ENCODE measurements at places on chromosomes 6 and 20.

DNA sequence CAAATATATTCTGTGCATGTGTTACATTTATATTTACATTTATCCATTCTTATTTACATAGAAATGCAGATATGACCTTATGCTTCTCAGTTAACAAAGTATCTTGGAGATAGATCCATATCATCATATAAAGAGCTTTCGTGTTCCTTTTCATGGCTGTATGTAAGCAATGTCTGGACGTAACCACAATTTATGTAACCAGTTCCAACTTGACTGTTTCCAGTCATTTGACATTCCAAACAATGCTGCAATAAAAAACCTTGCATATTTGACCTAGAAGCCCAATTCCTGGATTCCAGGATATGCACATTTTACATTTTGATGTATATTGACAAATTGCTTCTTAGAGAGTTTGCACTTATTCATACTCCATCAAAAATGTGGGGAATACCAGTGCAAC, 113.7 kb upstream of the F13A1 start:
- no peak overlapping the region for H3K27ac ChIP-seq
- no peak overlapping the region for H3K4me3 ChIP-seq
- no peaks in the 10 kb centered on the region for H3K27me3 ChIP-seq
- no peak for DNase-seq
- no peaks in the 10 kb centered on the region for H3K36me3 ChIP-seq
- no peaks in the 10 kb centered on the region for H3K4me1 ChIP-seq

DNA sequence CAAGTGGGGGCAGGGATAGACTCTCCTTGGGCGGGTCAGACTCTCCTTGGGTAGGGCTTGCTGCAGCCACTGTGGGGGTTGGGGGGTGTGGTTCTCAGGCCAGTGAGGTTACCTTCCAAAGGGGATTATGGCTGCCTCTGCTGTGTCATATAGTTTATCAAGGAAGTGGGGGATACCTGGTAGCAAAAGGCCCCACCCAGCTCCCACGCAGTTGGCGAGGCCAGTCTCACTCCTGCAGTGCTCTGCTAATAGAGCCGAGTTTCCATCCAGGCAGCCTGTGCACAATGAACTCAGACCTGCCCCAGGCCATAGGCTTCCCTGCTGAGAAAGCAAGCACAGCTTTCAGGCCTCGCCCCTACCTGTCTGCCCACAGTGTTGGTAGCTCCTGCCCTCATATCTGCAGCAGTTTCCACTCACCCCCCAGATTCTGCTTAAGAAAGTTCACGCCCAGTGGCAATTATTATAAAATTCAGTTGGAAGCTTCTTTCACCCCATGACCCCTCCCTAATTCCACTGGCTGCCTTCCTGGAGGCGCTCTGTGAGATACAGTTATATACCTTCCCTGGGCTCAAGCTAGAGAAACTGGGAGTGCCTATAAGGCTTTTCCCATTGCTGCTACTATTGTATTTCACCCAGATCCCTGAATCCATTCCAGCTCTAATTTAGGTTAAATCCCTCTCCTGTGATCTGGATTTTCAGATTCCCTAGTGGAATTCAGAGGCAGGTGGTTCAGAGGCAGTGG, 56.1 kb downstream of the HDDC2 start:
- no peak for DNase-seq
- H3K36me3 ChIP-seq = no peaks in the 10 kb centered on the region
- H3K4me3 ChIP-seq = no peak overlapping the region
- no peak overlapping the region for H3K27ac ChIP-seq
- peaks cover 3% of the 10 kb centered on the region for H3K4me1 ChIP-seq
- H3K27me3 ChIP-seq = no peaks in the 10 kb centered on the region

- no peak overlapping the region for H3K27ac ChIP-seq
- DNase-seq = peak; percentile 40
- H3K4me3 ChIP-seq = no peak overlapping the region
- no peaks in the 10 kb centered on the region for H3K36me3 ChIP-seq
- peaks cover 8% of the 10 kb centered on the region for H3K4me1 ChIP-seq
Observed at GRCh38 chr6:17429383-17430061, 36.1 kb downstream of the CAP2 start.

DNA sequence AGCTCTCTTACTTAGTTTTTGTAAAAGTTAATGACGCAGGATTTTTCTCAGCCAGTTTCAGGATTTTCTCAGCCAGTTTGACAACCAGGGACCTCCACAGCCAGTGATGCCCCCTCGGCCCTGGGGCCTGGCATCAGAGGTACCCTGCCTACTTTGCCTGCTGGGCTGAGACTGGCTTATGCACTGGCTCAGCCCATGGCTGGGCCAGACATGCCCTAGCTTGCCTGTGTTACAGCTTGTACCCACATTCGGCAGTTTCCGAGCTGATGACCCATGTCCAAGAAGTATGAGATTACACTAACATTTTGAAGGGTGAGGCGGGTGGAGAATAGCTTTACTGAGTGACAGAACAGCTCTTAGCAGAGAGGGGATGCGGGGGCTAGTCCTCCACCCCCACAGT, 406.1 kb upstream of the HSF2 start:
- H3K4me3 ChIP-seq = no peak overlapping the region
- DNase-seq = no peak
- no peaks in the 10 kb centered on the region for H3K36me3 ChIP-seq

- no peaks in the 10 kb centered on the region for H3K36me3 ChIP-seq
- peak; percentile 62 for DNase-seq
- peak overlapping the region; percentile 97 for H3K27ac ChIP-seq
- H3K4me3 ChIP-seq = peak overlapping the region; percentile 63
- no peaks in the 10 kb centered on the region for H3K27me3 ChIP-seq
- H3K4me1 ChIP-seq = peaks cover 20% of the 10 kb centered on the region
Observed at GRCh38 chr20:25058847-25059810, 1.2 kb upstream of the ACSS1 start.

GRCh38 chr6:109690373-109690736, 647 bp downstream of the AK9 start:
- H3K36me3 ChIP-seq = no peaks in the 10 kb centered on the region
- peak; percentile 57 for DNase-seq
- H3K27me3 ChIP-seq = no peaks in the 10 kb centered on the region
- peak overlapping the region; percentile 87 for H3K4me3 ChIP-seq
- H3K4me1 ChIP-seq = no peaks in the 10 kb centered on the region

DNA sequence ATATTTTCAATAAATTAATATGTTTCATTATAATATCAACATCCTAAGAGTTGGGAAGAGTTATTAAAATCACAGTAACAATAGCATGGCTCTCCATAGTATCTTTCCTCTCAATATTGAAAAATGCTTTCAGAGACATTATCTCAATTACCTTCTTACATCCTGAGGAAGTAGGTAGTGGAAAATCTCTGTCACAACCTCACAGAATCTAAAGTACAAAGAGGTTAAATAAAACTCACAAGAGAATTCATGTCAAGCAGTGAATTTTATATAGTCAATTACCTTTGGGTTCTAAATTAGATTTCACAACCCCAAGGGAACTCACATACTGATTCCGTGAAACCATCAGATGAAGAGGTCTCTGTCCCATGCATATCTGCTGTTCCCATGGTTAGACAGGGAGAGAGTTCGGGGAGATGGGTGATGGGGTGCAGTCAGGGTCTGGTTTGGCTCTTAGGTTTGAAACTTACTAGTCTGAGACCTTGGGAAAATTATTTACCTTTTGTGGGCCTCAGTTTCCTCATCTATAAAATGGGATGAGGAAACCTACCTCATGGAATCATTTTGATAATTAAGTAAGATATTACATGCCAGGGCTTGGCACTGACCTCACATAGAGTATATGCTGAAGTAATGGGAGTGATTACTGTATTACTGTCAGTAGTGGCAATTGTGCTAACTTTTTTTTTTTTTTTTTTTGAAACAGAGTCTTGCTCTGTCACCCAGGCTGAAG, 74.0 kb upstream of the SNX9 start:
- H3K27ac ChIP-seq = no peak overlapping the region
- no peak overlapping the region for H3K4me3 ChIP-seq
- no peaks in the 10 kb centered on the region for H3K36me3 ChIP-seq
- no peaks in the 10 kb centered on the region for H3K27me3 ChIP-seq
- H3K4me1 ChIP-seq = peaks cover 7% of the 10 kb centered on the region

GRCh38 chr6:151313066-151313491, 73.3 kb downstream of the AKAP12 start:
- H3K4me1 ChIP-seq = peaks cover 8% of the 10 kb centered on the region
- no peak overlapping the region for H3K27ac ChIP-seq
- no peak for DNase-seq
- H3K36me3 ChIP-seq = no peaks in the 10 kb centered on the region

DNA sequence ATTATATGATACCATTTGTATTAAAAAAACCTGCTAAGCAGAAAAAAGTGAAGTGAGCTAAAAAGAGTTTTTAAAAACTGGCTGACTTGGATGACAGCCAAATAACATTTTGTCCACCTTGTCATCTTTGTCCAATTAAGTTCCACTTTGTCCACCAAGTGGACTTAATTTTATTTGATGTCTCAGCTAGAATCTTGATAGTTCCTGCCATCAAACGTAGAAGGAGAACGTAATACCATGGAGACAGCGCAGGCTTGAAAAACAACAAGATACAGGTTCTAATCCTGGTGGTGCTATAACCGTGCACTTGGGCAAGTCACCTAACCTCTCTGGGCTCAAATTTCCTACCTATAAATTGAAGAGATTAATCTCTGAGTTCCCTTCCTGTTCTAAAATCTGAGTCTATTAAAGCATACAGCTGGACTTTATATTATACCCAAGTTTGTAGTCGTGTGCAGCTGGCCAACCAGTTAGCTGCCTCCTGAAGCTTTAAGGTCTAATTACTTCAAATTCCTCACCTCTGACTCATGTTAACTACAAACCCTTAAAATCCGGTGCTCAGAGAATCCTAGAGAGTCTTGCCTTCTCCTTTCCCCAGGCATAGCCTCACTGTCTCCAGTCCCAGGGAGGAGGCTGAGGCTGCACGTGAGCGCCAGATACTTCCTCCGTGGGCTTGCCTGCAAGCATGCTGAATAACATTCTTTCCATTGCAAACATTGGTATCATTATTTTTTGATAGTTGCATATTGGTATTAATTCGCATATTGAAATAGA, 16.8 kb downstream of the TMEM244 start:
- H3K4me3 ChIP-seq = no peak overlapping the region
- H3K27me3 ChIP-seq = no peaks in the 10 kb centered on the region
- H3K36me3 ChIP-seq = no peaks in the 10 kb centered on the region
- no peak for DNase-seq

DNA sequence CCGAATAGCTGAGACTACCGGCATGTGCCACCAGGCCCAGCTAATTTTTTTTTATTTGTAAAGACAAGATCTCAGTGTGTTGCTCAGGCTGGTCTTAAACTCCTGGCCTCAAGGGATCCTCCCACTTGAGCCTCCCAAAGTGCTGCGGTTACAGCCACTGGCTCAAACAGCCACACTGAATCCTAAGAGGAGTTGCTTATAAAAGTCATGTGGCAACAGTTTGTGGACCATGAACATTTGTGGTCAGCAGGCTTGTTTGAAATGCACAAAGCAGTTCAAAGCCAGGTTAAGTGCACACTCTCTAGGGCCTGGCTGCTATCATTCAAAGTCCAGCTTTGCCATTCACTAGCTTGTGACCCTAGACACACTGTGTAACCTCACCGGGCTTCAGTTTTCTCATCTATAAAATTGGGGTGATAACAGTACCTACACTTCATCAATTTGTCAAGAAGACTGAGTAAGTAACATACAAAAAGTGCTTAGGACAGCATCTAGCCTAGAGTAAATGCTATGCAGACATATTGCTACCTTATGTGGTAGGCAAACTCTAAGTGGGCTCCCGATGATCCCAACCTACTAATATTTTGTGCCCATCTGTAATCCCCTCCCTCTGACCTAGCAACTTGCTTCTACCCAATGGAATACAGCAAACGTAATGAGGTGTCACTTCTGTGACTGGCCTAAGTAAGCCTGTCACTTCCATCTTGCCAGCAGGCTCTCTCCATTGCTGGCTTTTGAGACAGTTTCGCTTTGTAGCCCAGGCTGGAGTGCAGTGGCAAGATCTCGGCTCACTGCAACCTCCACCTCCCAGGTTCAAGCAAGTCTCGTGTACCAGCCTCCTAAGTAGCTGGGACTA, 122.9 kb downstream of the ZMYND8 start:
- H3K4me1 ChIP-seq = no peaks in the 10 kb centered on the region
- H3K27ac ChIP-seq = no peak overlapping the region
- H3K36me3 ChIP-seq = peaks cover 39% of the 10 kb centered on the region
- no peaks in the 10 kb centered on the region for H3K27me3 ChIP-seq

DNA sequence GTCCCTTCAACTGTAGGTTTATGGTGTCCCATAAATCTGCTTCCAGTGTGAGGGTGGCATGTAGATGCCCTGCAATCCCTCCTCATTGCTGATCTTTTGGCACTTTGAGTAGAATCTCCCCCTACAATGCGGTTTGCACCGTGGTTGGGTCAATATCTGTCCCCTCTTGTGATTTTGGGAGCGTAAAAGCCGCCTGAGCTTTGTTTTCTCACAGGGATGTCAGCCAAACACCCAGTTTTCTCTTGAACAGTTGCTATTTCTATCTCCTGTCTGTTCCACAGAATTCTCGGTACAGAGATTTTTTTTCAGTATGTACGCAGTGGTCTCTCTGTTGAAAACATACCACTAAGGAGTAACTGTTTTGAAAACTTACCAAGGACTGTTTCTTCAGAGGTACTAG, 21.8 kb downstream of the CDS2 start:
- no peak overlapping the region for H3K27ac ChIP-seq
- no peaks in the 10 kb centered on the region for H3K27me3 ChIP-seq
- H3K4me3 ChIP-seq = no peak overlapping the region
- no peak for DNase-seq

- H3K27ac ChIP-seq = peak within 1 kb of the TSS; percentile 77
- H3K4me1 ChIP-seq = no peaks in the 10 kb centered on the region
- H3K36me3 ChIP-seq = no peaks in the 10 kb centered on the region
- DNase-seq = no peak
- peak within 1 kb of the TSS; percentile 58 for H3K4me3 ChIP-seq
Observed at GRCh38 chr20:63696628-63697356, at the start of gene TNFRSF6B. TNFRSF6B (plus strand) TSS chr20:63696652; CDS start chr20:63696768, 116 bp downstream.

GRCh38 chr6:25363427-25363826, 84.3 kb downstream of the CARMIL1 start:
- H3K27ac ChIP-seq = no peak overlapping the region
- no peak overlapping the region for H3K4me3 ChIP-seq
- DNase-seq = no peak
- no peaks in the 10 kb centered on the region for H3K36me3 ChIP-seq

- DNase-seq = no peak
- no peaks in the 10 kb centered on the region for H3K27me3 ChIP-seq
- H3K36me3 ChIP-seq = no peaks in the 10 kb centered on the region
- no peak overlapping the region for H3K27ac ChIP-seq
- no peaks in the 10 kb centered on the region for H3K4me1 ChIP-seq
Observed at GRCh38 chr6:25959890-25960536, 2.6 kb upstream of the TRIM38 start.

DNA sequence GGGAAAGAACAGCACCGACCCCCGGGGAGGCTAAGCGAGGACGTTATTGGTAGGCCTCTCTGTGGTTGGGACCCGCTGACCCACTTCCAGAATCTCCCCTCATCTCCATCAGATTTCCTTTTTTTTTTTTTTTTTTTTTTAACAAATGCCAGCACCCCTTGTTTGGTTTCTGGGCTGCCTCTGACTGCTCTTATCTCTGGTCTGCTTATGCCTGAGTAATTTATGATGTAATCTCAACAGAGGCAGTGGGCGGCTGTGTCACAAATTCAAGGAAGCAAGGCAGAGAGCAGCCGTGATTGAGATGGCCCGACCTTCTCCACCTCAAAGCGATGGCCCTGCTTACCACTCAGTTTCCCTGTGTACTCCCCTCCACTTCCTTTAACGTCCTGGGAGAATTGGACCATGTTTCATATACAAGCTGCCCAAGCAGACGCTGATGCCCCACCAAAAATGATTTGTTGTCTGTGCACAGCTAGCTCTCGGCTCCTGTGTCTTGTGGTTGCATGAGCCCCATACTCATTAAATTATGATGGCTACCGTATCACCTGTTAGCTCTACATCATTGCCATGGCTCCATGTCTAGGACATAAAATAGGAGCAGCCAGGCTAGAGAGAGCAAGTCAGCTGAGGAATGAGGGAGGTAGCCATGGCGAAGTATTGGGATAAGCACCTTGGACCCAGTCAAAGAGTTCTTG, 98.1 kb downstream of the ZNF217 start:
- no peaks in the 10 kb centered on the region for H3K27me3 ChIP-seq
- H3K27ac ChIP-seq = no peak overlapping the region
- no peak overlapping the region for H3K4me3 ChIP-seq
- H3K4me1 ChIP-seq = peaks cover 4% of the 10 kb centered on the region
